ENCODE measurements at places on chromosomes 6 and 20. TPM values are rescaled to one million over a fixed set of nuclear protein-coding genes. Genes with fewer than 3 reads are reported as not detected.

The MUCL3 gene
- not detected for total RNA-seq

The JPH2 gene
- total RNA-seq = 41.1 TPM

The CFB gene
- 22.6 TPM for total RNA-seq

The TTBK1 gene
- total RNA-seq = 0.15 TPM

The FNDC1 gene
- not detected for total RNA-seq

The LINC00237 gene
- total RNA-seq = not detected

The RFX6 gene
- total RNA-seq = not detected

The DIDO1 gene
- total RNA-seq = 56.4 TPM

The SCRT2 gene
- total RNA-seq = not detected

The RIPK1 gene
- 14.8 TPM for total RNA-seq

The ZC3H12D gene
- not detected for total RNA-seq

The COL12A1 gene
- total RNA-seq = 12.5 TPM

The PRPF6 gene
- 111 TPM for total RNA-seq

The RAB44 gene
- total RNA-seq = not detected

The MAPK14 gene
- total RNA-seq = 60.4 TPM

The ALDH5A1 gene
- total RNA-seq = 19.1 TPM

The MYBL2 gene
- 152 TPM for total RNA-seq

The APCDD1L gene
- 2.4 TPM for total RNA-seq

The RARS2 gene
- 22.6 TPM for total RNA-seq

The FAXC gene
- 3.3 TPM for total RNA-seq

The CDC25B gene
- total RNA-seq = 91.0 TPM

The RNF8 gene
- total RNA-seq = 17.5 TPM

The CASS4 gene
- 0.15 TPM for total RNA-seq

The MAFB gene
- not detected for total RNA-seq

The PSMB9 gene
- total RNA-seq = 37.6 TPM

The SLC35D3 gene
- total RNA-seq = not detected

The DACT2 gene
- not detected for total RNA-seq

The OPRM1 gene
- not detected for total RNA-seq

The GSTA1 gene
- total RNA-seq = not detected

The SLC52A3 gene
- 6.9 TPM for total RNA-seq

The ZBTB46 gene
- 4.9 TPM for total RNA-seq

The FAM83D gene
- 57.3 TPM for total RNA-seq

The GATA5 gene
- 2.1 TPM for total RNA-seq

The ID4 gene
- 5.9 TPM for total RNA-seq

The MOXD1 gene
- total RNA-seq = 1.3 TPM

The TNFRSF6B gene
- not detected for total RNA-seq

The FILIP1 gene
- total RNA-seq = 0.15 TPM

The SPATA25 gene
- total RNA-seq = 6.3 TPM

The KHDC1 gene
- total RNA-seq = 16.2 TPM

The AFDN gene
- 101 TPM for total RNA-seq
